CD4-positive, alpha-beta T cell treated with Interleukin-17A for 1 hour (primary cell): ENCODE measurements at places on chromosomes 3 and 15.

- no peak for DNase-seq
Observed at GRCh38 chr3:98553021-98553563, 21.3 kb downstream of the GPR15 start.

GRCh38 chr15:70763950-70764730 lies 782 bp upstream of the UACA start:
- DNase-seq: no peak

DNA sequence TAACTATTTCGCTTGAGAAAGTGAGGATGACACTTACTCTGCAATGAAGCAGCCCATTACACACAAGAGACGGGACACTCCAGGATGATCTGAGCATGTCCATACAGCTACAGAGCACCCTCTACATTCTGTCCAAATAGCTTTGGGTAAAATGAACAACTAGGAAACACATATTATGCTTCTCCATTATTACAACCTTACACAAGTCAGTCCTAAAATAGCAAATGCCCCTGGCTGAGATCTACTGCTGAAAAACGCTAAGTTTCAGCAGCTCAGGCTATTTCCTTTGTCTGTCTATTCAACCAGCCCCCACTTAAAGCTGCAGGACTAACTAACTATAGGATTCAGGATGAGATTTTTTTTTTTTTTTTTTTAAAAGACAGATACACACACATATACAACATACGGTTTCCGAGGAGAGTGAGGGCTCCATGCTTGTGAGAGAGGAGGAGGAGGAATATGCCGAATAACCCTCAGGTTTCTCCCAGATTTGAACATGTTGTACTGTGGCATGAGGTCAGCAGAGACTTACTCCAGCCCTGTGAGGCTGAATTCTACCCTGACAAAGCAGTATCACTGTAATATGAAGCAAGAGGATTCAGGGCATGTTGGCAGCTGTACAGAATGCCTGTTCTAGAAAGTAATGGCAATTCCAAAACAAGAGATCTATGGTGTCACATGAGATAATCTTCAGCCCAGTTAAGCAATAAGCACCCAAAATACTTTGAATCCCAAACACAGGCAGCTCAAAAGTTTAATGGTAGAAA lies 117.3 kb upstream of the PLXND1 start:
- DNase-seq: no peak

- DNase-seq: no peak
Observed at GRCh38 chr3:125398952-125399351, 23.8 kb upstream of the ZNF148 start.

DNA sequence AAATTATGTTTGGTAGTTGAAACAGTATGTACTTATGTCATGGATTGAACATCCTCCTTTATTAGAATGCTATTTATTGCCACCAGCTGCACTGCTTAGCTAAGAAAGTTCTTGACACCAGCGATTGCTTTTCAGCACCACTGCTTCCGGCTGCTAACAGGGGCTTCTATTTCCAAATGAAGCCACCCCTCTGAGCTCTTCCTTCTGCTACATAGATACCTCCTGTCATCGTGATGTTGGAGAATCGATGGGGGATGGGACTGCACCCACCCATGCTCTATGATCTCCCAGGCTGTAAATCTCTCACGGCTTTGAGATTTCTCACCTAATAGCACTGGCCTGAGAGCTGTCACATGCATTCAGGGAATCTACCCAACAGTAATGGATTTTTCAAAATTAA lies 259.2 kb downstream of the MEIS2 start:
- DNase-seq: no peak

- no peak for DNase-seq
Observed at GRCh38 chr15:58703610-58704009, 45.9 kb downstream of the ADAM10 start.
